ENCODE measurements at places on chromosomes 2 and 18. TPM values are rescaled to one million over a fixed set of nuclear protein-coding genes. Genes with fewer than 3 reads are reported as not detected.

Gene MOGAT1
- not detected for polyA plus RNA-seq

Gene FAM136A
- 38.4 TPM for polyA plus RNA-seq

GRCh38 chr18:45876161-45876560, 50.7 kb downstream of the SIGLEC15 start:
- peaks cover 5% of the 10 kb centered on the region for H3K27me3 ChIP-seq
- peaks cover 48% of the 10 kb centered on the region for H3K4me1 ChIP-seq
- H3K4me3 ChIP-seq = no peak overlapping the region
- H3K36me3 ChIP-seq = peaks cover 45% of the 10 kb centered on the region
- DNase-seq = no peak

DNA sequence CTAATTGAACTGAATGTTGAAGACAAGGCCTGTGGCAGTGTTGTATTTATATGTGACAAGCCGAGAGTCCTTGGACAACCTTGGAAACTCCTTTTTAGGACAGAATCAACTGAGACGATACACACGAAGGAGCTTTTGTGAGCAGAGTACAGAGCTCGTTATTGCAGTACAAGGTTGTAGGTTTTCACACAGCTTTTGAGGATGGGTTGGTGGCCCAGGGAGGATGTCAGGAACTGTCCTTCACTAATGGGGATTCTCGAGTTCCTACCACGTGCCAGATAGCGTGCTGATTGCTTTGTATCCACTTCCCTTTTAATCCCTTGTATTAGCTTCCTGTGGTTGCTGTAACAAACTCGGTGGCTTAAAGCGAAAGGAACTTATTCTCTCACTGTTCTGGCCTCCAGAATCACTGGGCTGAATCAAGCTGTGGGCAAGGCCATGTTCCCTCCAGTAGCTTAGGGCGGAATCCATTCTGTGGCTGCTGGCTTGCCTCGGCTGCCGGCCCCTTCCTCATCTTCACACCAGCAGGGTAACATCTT, 20.2 kb downstream of the INPP4A start:
- H3K4me1 ChIP-seq = peaks cover 96% of the 10 kb centered on the region
- H3K27me3 ChIP-seq = peaks cover 19% of the 10 kb centered on the region

DNA sequence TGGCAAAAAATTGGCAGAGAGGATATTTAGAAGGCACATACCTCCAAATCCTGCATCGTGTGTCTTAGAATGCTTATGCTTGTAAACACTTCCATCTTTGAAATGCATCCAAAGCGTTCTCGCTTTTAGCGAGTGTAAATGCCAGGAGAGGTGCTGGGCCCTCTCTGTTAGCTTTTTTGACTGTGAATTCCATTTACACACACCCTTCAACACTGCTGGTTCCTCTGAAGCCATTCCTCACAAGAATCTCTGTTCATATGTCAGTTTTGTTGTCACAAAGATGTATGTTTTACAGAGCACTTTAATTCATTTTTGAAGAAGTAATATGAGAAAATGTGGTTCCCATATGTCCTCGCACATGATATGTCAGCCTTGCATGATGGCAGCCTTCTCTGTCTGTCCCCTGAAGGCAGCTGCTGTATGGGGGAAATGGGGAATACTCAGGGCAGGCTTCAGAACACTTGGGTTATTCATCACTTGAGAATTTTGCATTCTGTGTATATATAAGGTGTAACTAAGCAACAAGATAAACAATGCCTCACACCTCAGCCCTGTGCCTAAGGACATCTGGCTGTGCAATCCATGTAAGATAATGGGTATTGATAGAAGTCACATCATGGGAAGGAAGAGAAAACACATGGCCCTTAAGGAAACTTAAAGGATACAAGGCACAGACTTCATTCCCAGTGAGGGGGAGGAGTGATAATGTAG, 52.3 kb downstream of the RAB27B start:
- peaks cover 48% of the 10 kb centered on the region for H3K36me3 ChIP-seq
- DNase-seq = no peak
- no peaks in the 10 kb centered on the region for H3K27me3 ChIP-seq
- H3K4me1 ChIP-seq = peaks cover 20% of the 10 kb centered on the region
